ENCODE measurements at places on chromosomes 6 and 20.

DNA sequence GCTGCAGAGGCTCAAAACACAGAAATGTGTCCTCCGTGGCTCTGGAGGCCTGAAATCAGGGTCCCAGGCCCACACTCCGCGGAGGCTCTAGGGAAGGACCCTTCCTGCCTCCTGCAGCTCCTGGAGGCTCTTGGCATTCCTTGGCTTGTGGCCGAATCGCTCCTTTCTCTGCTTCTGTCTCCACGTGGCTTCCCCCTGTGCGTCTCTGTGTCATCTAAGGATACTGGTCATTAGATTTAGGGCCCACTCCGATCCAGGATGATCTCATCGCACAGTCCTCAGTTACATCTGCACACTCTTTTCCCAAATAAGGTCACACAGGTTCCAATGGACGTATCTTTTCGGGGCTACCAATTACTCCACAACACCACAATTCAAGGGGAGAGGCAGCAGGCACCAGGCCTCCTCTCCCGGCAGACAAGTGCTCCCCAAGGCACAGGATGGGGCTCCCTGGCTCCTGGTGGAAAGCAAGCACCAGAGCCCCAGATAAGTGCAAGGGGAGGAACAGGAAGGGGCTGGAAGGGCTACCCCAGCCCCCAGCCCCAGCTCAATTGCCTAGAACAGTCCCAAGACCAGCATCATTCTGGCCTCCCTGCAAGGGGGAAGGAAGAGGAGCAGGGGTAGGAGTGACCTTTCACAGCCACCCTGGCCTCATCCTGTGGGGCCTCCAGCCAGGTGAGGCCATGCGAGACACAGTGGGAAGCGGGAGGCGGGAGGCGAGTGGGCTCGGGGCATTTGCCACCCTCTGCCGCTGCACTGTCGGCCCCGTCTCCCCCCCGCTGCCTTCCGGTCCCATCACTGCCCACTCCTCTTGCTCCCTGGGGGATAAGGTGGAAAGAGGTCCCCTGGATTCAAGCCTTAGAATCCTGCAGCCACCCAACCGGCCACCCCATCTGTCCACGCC is 16.3 kb downstream of the NTSR1 start:
- peaks cover 3% of the 10 kb centered on the region for H3K36me3 ChIP-seq
- no peak overlapping the region for H3K27ac ChIP-seq
- DNase-seq: no peak

DNA sequence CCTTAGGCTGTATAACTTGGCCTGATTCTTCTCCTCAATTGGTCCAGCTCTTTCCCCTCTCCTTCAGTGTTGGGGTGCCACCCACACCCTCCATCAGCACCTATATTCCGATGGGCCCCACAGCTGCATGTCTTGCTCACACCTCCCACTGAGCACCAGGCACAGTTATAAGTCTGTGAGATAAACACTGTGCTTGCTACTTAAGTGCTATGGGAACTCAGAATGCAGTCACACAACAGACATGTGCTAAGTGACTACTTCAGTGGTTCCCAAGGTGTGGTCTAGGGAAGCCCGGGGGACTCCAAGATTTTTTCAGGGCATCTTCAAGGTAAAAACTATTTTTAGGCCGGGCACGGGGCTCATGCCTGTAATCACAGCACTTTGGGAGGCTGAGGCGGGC is 7.3 kb downstream of the ZC3H12D start:
- H3K27me3 ChIP-seq: no peaks in the 10 kb centered on the region
- H3K4me1 ChIP-seq: peaks cover 66% of the 10 kb centered on the region
- DNase-seq: no peak
- H3K36me3 ChIP-seq: peaks cover 37% of the 10 kb centered on the region

DNA sequence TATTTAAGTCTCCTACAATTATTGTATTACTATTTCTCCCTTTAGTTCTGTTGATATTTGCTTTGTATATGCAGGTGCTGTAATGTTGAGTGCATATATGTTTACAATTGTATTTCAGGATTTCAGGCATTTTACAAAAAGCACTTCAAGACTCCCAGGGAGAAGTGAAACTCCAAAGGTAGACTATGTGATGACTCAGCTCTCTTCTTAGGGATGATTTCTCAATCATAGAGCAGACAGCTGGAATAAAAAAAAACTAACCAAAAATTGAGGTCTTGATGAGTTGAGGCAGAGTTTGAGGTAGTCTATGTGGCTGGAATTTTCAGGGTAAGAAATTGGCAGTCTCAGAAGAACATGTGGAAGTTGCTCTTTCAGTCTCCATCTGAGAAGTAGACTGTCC is 786.1 kb downstream of the TFAP2A start:
- H3K4me1 ChIP-seq: no peaks in the 10 kb centered on the region
- H3K27ac ChIP-seq: no peak overlapping the region
- no peaks in the 10 kb centered on the region for H3K27me3 ChIP-seq
- DNase-seq: no peak

- H3K36me3 ChIP-seq: peaks cover 18% of the 10 kb centered on the region
- H3K4me1 ChIP-seq: peaks cover 21% of the 10 kb centered on the region
- no peak overlapping the region for H3K4me3 ChIP-seq
- no peak overlapping the region for H3K27ac ChIP-seq
- no peak for DNase-seq
These were observed 10.4 kb downstream of the MRPL14 start for GRCh38 chr6:44116641-44117382.

DNA sequence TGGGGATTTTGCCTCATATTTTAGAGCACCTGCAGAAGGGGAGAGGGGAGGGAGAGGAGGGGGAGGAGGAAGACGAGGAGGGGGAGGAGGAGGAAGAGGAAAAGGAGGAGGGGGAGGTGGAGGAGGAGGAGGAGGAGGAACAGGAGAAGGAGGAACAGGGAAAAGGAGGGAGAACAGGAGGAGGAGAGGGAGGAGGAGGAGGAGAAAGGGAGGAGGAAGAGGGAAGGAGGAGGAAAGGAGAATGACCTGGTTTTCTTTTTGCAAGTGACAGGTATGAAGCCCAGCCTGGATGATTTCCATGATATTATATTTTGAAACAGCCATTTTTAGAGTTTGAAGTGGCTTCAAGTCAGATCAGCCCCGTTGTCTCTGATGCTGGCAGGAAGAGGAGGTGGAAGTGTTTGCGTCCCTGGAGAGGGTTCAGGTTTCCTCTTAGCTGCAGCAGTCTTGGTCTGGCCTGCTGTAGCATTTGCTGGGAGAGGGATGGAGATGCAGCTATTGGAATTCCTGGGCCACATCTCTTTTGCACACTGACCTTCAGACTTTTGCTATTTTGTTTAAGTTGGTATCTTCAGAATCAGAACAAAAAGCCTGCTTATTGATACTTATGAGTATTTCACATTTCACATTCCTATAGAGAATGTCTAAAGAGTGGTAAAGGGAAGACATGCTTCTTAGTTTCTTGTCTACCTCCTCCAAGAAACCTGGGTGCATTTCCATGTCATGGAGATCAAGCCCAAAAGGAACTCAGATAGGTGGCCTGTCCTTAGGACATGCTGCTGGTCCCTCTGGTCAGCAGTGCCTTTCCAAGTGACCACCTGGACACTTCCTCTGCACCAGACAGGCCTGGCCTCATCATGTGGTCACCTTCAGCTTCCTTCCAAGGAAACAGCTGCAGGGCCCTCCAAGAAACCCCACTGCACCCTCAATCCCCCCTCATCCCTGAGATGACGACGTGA is 54.3 kb upstream of the IYD start:
- no peaks in the 10 kb centered on the region for H3K36me3 ChIP-seq
- H3K4me3 ChIP-seq: no peak overlapping the region
- peaks cover 21% of the 10 kb centered on the region for H3K27me3 ChIP-seq
- no peak for DNase-seq

GRCh38 chr20:53493311-53493857 is 100.3 kb downstream of the ZNF217 start:
- H3K4me3 ChIP-seq: no peak overlapping the region
- H3K27me3 ChIP-seq: peaks cover 34% of the 10 kb centered on the region
- no peaks in the 10 kb centered on the region for H3K4me1 ChIP-seq
- no peaks in the 10 kb centered on the region for H3K36me3 ChIP-seq

- no peak for DNase-seq
- H3K27me3 ChIP-seq: no peaks in the 10 kb centered on the region
- H3K36me3 ChIP-seq: peaks cover 16% of the 10 kb centered on the region
- H3K4me1 ChIP-seq: peaks cover 13% of the 10 kb centered on the region
- no peak overlapping the region for H3K27ac ChIP-seq
- no peak overlapping the region for H3K4me3 ChIP-seq
These were observed 214.2 kb downstream of the COL19A1 start for GRCh38 chr6:70080443-70081070.

DNA sequence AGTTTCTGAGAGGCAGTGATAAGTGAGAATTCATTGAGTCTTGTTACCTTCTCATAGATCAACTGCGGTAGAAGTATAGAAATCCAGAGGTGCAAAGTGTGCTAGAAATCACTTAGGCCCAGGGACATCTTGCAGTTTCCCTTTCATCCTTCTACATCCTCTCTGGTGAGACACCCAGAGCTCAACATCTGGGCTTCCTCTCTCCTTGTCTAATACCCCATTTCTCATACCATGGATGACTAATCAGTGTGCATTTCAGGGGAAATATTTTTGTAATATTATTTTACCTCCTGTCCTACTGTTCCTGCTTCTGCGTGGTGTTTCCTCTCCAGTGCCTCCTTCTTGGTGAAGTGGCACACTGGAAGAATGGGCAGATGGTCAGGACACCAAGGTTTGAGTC is 322.4 kb downstream of the TFAP2B start:
- no peaks in the 10 kb centered on the region for H3K36me3 ChIP-seq
- no peaks in the 10 kb centered on the region for H3K27me3 ChIP-seq
- DNase-seq: no peak
- no peak overlapping the region for H3K4me3 ChIP-seq

- no peaks in the 10 kb centered on the region for H3K27me3 ChIP-seq
- H3K4me1 ChIP-seq: no peaks in the 10 kb centered on the region
- no peak overlapping the region for H3K4me3 ChIP-seq
- DNase-seq: no peak
These were observed 871 bp downstream of the BANF2 start for GRCh38 chr20:17700637-17701036.

DNA sequence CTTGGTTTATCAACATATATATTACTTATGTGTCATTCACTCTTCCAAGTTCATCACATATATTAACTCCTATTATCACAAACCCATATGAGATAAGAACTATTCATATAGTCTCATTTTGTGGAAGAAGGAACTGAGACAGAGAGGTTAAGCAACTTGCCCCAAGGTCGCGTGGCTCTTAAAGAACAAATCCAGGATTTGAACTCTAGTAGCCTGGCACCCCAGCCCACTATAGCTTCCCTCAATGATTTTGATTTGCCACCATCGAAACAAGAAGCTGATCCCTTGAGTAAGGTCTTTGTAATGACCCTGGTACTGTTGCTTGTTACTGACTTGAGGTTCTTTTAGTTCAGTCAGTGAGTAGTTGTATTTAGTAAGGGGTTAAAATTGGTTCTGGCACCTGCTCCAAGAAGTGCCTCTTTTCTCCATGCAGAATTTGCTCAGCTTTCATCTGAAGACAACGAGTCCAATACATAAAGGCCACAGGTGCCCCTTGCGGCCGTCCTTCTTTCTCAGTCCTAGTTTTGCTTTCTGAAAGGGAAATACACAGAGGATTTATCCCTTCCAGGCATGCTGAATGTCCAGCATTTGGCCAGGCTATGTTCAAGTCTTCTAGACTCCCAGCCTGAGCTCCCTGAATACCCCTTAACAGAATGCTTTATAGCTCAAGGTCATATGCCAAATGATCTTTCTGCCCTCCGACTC is 253.0 kb downstream of the TBC1D7 start:
- H3K4me3 ChIP-seq: no peak overlapping the region
- H3K27me3 ChIP-seq: no peaks in the 10 kb centered on the region
- DNase-seq: no peak
- H3K4me1 ChIP-seq: no peaks in the 10 kb centered on the region
- H3K27ac ChIP-seq: no peak overlapping the region
- H3K36me3 ChIP-seq: no peaks in the 10 kb centered on the region

GRCh38 chr6:126374372-126374771 is 34.5 kb downstream of the CENPW start:
- no peaks in the 10 kb centered on the region for H3K4me1 ChIP-seq
- no peaks in the 10 kb centered on the region for H3K27me3 ChIP-seq
- H3K27ac ChIP-seq: no peak overlapping the region
- no peak overlapping the region for H3K4me3 ChIP-seq
- H3K36me3 ChIP-seq: no peaks in the 10 kb centered on the region

DNA sequence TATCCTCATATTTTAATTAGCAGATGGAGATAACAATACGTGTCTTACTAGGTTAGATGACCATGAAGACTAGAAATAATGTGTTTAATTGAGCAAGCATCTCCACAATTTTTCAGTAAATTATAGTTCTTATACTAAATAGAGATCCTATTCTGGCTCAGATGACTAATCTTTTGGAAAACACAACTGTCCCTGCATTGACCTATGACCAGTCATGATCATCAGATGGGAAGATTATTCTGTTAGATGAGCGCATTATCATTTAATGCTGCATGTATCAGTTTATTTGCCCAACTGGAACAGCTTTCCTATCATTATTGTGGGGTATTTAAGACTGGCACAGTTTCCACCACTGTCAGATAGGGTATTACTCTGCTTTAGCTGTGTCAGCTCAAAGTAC is 185.5 kb downstream of the MOXD1 start:
- H3K27me3 ChIP-seq: no peaks in the 10 kb centered on the region
- no peak overlapping the region for H3K27ac ChIP-seq
- H3K4me3 ChIP-seq: no peak overlapping the region
- H3K36me3 ChIP-seq: no peaks in the 10 kb centered on the region
- no peaks in the 10 kb centered on the region for H3K4me1 ChIP-seq
- DNase-seq: no peak

- H3K4me1 ChIP-seq: no peaks in the 10 kb centered on the region
- no peak overlapping the region for H3K27ac ChIP-seq
- H3K36me3 ChIP-seq: no peaks in the 10 kb centered on the region
These were observed 56.8 kb downstream of the EYA2 start for GRCh38 chr20:46951405-46951804.

- no peak overlapping the region for H3K27ac ChIP-seq
- H3K4me3 ChIP-seq: no peak overlapping the region
- no peak for DNase-seq
These were observed 217.0 kb upstream of the MYLIP start for GRCh38 chr6:15911753-15912504.

DNA sequence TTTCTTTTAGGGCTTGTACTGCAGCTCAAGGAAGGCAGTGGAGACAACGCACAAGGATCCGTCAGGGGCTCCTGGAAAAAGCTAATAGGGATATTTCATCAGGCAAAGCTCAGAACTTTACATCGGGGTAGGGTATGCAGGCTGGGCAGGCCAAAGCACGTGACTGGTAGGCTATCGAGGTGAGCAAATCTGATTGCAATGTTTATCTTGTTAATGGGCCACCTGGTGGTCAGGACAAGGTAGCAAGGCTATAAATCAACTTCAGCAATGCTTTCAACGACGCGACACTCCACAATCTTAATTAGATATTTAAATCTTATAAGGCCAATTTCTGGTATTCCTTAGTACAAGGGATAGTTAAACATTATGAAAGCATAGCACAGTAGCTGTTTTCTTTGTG is 1302.8 kb upstream of the EYS start:
- no peaks in the 10 kb centered on the region for H3K36me3 ChIP-seq
- H3K4me3 ChIP-seq: no peak overlapping the region
- H3K27me3 ChIP-seq: no peaks in the 10 kb centered on the region

- no peak for DNase-seq
- no peaks in the 10 kb centered on the region for H3K36me3 ChIP-seq
- H3K4me1 ChIP-seq: peaks cover 7% of the 10 kb centered on the region
- H3K27ac ChIP-seq: no peak overlapping the region
- no peaks in the 10 kb centered on the region for H3K27me3 ChIP-seq
These were observed 8.0 kb upstream of the SLC17A3 start for GRCh38 chr6:25882051-25882496.
